ENCODE measurements at places on chromosomes 7 and 10.
A peak's percentile ranks its signal among the peaks of the same experiment; 100 is the strongest.

DNA sequence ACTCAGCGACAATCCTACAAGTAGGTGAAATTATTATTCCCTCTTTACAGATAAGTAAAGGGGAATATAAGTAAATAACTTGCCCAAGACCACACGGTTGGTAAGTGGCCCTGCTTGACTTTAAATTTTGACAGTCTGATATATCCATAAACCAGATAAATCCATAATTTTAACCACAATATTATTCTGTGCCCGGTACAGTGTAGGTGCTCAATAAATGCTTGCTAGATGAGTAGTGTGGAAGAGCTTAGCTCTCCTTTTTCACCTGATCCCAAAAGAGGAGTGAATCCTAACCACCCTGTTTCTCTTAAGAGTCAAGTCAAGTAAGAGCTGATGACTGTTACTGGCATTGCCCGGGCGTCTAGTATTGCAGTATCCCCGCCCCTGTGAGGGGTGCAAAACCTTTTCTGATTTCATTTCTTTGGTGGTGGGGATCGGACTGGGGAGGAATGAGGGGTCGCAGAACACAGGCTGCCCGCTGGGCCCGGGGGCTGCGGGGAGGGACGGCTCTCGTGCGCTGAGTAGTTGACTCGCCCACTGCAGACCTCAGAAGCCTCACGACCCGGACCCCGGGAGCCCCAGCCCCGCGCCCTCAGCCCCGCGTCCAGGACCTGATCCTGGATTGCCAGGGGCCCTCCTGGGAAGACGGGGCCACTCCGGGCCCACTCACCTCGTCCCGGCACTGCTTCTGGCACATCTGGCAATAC lies 490 bp downstream of the KIN start:
- no peak for DNase-seq

DNA sequence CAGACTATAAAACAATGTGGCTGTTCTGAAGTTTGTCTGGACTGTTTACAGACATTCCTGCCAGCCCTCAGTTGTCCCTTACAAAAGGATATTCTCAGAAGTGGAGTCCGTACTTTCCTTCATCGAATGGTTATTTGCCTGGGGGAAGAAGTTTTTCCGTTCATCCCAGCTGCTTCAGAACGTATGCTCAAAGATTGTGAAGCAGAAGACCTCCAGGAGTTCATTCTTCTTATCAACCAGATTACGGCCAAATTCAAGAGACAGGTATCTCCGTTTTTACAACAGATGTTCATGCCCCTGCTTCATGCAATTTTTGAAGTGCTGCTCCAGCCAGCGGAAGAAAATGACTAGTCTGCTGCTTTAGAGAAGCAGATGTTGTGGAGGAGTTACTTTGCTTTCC lies 174.3 kb upstream of the NUPR2 start:
- DNase-seq = no peak

DNA sequence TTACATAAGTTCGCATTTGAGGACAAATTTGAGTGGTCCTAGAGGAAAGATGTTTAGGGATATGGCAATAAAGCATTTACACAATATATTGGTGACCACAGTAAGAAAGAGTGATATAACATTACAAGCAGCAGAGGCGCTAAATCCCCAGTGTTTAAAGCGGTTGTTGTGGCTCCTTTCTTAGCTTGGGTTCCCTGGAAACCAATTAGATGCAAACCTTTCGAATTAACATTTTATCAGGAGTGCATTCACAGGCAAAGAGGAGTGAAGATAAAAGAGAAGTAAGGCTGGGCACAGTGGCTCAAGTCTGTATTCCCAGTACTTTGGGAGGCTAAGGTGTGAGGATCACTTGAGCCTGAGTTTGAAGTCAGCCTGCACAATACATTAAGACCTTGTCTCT lies 331.1 kb downstream of the BICC1 start:
- no peak for DNase-seq

DNA sequence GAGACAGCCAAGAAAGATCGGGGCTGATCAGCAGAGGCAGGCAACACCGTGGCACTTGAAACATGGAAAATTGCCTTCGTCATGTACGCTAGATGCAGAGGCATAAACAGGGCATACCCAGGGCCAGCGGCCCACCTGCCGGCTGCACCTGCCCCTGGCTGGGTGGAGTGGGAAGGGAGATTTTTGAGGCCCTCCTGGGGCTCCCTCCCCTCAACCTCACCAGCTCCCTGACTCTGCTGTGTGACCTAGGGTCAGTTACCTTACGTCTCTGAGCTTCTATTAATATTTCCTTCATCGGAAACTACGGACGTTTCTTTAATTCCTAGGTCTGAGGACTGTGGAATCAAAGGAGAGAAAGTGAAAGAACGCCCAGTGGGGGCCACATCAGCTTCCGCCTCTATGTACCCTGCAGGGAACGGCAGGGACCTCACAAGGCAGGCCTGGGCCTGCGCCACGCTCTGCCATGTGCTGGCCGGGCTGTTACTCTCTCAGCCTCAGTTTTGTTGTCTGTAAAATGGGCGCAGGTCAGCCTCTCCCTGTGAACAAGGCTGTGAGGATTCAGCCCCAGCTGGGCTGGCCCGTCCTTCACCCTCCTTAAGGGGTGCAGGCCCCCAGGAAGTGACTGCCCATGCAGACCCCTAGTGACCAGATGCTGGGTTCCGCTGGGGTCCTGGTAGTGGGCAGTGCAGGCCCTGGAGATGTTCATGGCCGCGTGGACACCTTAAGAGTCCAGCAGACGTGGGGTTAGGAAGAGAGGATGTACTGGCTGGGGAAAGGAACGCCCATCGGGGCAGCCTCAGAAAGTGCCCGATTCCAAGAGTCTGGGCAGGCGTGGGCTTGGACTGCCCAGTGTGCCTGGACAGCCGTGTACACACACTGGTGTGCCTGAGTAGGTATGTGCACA lies 22.7 kb downstream of the ELFN1 start:
- peak; percentile 12 for DNase-seq

GRCh38 chr10:20885678-20886077 lies 11.4 kb downstream of the NEBL start:
- no peak for DNase-seq

DNA sequence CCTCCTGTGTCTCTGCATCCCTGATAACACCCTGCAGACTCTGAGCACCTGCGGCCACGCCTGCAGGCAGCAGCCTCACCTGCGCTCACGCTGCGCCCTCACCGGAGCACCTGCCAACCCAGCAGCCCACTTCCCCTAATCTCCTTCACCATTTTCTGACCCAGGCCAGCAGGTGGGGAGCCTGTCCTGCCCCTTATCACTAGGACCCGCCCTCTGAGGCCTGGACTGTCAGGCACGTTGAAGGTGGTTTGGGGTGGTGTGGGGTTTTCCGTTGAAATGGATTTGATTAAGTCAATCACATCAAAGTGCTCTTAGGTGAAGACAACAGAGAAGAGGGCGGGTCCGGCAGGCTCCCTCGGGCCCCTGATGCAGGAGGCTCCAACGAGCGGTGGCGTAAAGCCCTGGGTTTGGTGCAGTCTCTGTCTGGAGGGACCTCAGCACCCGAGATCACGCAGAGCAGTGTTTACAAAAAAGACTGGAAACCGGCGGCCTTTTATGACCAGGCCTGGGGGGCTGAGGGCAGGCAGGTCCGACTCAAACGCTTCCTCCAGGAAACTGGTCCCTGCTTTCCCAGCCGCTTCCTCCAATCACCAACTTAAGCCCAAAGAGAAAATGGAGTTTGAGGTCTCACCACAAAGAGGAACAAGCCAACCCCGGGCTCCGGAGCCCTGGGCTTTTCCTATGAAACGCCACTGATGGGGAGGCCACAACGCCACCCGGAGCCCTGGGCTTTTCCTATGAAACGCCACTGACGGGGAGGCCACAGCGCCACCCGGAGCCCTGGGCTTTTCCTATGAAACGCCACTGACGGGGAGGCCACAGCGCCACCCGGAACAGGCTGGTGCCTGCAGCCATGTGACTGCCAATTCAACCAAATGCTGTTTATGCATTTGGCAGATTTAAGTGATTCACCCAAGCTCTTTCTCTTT lies 45.5 kb downstream of the DPYSL4 start:
- no peak for DNase-seq

DNA sequence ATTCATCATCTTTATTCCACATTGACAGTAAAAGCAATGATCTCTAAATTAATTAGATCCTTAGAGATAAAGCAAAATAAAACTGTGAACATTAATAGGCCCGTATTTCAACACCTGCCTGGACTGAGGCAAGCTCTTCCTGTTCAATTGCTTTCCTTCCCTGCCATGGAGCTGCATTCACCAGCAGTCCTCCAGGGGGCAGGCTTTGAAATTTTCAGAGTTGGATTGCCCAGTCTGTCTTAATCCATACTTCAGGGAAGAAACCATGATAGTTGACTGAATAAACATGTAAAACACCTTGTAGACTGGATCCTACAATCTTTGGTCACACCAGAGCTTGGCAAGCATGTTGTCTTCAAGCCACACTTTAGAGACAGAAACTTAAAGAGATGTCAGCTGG lies 936.6 kb downstream of the NRG3 start:
- no peak for DNase-seq

- DNase-seq = no peak
Measured at GRCh38 chr10:15232279-15232678, 63.8 kb upstream of the NMT2 start.

DNA sequence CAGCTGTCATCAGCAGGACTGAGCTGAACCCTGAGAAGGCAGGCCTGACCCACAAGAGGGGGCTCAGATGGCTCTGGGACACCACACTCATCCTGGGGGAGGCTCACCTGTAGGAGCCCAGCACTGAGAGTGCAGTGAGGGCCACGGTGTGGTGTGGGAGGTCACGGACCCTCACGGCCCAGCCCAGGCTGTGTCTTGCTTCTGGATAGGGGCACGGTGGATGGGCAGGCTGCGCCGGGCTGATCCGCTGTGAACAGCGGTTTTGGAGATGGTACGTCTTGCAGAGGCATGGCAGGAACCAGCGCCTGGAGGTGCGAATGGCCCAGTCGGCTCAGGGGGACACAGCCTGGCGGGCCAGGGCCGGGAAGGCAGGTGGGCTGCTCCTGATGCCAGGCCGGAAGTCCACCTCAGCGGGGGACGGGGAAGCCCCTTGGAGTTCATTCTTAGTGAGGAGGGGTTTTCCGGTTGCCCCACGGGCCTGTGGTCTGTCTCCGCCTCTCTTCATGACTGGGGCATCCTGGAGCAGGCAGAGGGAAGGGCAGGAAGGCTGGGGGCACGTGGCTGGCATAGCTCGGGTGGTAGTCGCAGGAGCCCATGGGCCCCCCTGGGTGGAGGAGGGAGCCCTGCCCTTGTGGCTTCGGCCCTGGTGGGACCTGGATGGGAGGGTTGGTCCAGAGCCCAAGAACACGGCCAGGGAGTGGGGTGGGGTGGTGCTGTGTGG lies 112.5 kb downstream of the UNCX start:
- DNase-seq = no peak

DNA sequence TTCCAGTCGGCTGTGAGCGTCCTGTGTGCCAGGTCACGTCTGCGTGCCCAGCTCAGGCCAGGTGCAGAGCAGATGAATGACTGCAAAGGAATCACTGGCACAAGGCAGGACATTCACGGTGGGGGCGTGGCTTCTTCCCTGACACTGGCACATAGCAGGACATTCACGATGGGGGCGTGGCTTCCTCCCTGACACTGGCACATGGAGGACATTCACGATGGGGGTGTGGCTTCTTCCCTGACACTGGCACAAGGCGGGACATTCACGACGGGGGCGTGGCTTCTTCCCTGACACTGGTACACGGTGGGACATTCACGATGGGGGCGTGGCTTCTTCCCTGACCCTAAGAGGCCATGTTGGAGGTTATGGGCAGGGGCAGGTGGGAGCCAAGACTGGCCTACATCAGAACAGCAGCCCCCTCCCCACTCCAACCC lies 64.3 kb downstream of the MYL10 start:
- no peak for DNase-seq

GRCh38 chr10:49123981-49124950 lies 8.9 kb upstream of the VSTM4 start:
- no peak for DNase-seq

DNA sequence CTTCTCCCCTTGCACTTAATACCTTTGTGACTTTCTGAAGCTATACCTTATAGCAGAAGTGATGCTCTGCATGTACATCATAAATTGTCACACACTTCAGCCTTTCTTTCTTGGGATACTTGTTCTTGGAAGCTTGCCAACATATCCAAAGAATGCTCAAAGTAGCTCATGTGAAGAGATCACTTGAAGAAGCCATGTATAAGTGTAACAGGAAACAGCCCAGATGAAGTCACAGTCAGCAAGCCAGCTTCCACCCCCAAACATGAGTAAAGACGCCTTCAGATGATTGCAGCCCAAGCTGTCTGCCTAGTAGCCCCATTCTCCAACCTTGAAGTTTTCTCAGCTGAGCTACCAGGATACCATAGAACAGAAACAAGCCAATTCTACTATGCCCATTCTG lies 50.9 kb downstream of the DGKB start:
- DNase-seq = no peak

DNA sequence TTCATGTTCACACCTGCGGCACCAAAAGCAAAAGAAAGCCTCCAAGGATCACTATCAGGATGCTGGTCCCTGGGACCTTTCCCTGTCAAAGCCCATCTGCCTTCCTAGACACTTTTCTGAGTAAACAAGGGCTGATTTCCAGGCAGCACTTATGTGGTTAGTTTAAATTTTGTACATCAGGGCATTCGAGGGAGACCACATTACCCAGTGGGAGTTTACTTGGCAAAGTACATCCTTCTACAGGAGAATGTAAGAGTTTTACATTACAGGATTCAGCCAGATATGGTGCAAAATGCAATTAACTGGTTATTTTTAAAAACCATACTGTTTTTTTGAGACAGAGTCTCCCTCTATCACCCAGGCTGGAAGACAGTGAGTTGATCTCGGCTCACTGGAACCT lies 132.1 kb downstream of the CSTF2T start:
- DNase-seq = no peak

GRCh38 chr10:27944005-27944404 lies 54.9 kb downstream of the ODAD2 start:
- no peak for DNase-seq

GRCh38 chr10:123809632-123810031 lies 82.0 kb downstream of the CPXM2 start:
- DNase-seq = no peak

GRCh38 chr7:41755096-41755495 lies 52.2 kb upstream of the INHBA start:
- no peak for DNase-seq

DNA sequence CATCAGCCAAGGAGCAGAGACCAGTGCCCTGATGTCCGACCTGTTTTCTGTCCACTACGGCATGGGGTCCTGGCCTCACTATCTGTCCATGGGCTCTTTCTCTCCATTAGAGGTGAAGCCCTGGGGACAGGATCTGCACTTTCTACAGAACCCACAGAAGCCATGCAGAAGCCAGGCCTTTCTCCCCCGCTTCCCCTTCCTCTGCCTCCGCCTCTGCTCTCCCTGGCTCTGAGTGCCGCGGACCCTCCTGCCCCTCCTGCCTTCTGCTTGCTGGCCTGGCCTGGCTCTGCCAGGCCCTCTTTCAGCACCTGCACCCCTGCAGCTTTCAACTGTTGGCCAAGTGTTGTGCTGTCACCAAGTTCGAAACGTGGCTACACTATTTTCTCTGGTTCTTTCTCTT lies 439.8 kb upstream of the ZMIZ1 start:
- no peak for DNase-seq

- DNase-seq = no peak
Measured at GRCh38 chr7:78407031-78407430, 608.5 kb downstream of the PHTF2 start.

GRCh38 chr10:130022086-130022485 lies 58.0 kb upstream of the EBF3 start:
- no peak for DNase-seq
